ENCODE measurements at places on chromosomes 4 and X. TPM values are rescaled to one million over a fixed set of nuclear protein-coding genes. Genes with fewer than 3 reads are reported as not detected.

Gene TIGD4
- 0.27 TPM for total RNA-seq

Gene PRRG3
- not detected for total RNA-seq

Gene LPAR4
- 0.09 TPM for total RNA-seq

Gene RBMXL3
- not detected for total RNA-seq

Gene ADH1A
- total RNA-seq = not detected

Gene CTSO
- 3.6 TPM for total RNA-seq

Gene GABRG1
- not detected for total RNA-seq

Gene PTTG2
- total RNA-seq = not detected

Gene HSPA4L
- total RNA-seq = 4.3 TPM

Gene RXFP1
- 0.09 TPM for total RNA-seq

Gene MAP3K15
- 0.09 TPM for total RNA-seq

Gene MAGEB2
- not detected for total RNA-seq

Gene C4orf51
- total RNA-seq = not detected

Gene SSX1
- total RNA-seq = not detected

Gene TAF7L
- total RNA-seq = 0.09 TPM

Gene RRH
- 0.09 TPM for total RNA-seq

Gene LRCH2
- total RNA-seq = 3.2 TPM

Gene NAP1L3
- total RNA-seq = 0.18 TPM

Gene IGSF1
- under 0.01 TPM for total RNA-seq

Data from endothelial cell of coronary artery (primary cell).